NCI-H526 (cell line): ENCODE measurements at places on chromosomes 7 and 10.

GRCh38 chr10:72425133-72425532 is 70.4 kb upstream of the DNAJB12 start:
- no peak for DNase-seq

DNA sequence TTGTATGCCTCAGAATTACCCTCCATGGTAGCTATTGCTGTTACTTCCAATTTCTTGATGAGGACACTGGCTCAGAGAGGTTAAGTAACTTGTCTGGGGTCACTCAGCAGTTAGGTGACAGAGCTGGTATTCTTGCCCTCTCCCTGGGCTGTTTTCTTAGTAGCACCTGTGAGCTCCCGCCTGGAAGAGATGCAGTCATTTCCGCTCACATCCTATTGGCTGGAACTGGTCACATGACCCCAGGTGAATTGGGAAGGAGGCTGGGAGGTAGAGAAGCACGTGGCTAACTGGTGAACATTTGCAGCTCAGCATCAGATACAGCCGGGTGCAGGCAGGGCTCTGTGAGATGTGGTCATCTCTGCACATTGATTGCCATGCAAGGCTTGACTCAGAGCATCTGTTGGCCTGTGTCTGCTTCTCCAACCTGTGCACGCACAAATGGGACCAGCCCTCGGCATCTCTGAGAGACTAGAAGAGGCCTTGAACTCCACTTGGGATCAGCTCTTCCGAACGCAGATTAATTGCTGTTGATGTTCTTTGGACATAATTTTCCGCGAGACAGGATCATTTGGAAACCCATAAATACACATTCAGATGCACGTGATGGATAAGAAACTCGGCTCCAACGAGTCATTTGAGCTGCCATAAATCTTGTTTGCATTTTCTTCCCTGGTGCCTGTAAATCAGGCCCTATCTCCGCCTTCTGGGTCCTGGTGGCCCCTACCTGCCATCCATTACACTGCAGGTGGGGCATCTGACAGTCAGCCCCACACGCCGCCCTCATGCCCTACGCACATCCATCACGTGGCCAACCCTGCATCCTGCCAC is 42.8 kb downstream of the MYL10 start:
- peak; percentile 54 for DNase-seq

GRCh38 chr7:127850195-127850594 is 181.0 kb downstream of the LRRC4 start:
- no peak for DNase-seq

GRCh38 chr7:113339661-113340060 is 221.3 kb upstream of the SMIM30 start:
- no peak for DNase-seq

- no peak for DNase-seq
These were observed 8.3 kb downstream of the KAZALD1 start for GRCh38 chr10:101070098-101070497.

DNA sequence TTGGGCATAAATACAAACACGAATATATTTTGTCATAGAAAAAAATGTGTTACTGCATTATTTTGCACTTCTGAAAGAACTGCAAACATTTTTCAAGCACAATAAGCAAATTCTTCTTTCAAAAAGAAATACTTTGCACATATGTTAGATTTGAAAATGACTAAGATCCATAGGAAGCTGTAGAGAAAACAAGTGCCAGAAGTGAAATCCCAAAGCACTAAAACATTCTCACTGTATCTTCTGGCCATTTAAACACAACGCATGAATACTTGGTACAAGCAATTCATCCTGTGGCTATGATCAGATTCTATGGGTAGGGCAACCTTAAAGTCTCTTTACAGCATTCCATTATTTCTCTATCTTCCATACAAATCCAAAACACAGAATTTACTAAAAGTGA is 225.4 kb upstream of the IMMP2L start:
- no peak for DNase-seq

- no peak for DNase-seq
These were observed 73.9 kb downstream of the PDGFA start for GRCh38 chr7:445563-446288.

GRCh38 chr10:60032723-60033122 is 126.4 kb upstream of the CCDC6 start:
- DNase-seq: peak; percentile 56

DNA sequence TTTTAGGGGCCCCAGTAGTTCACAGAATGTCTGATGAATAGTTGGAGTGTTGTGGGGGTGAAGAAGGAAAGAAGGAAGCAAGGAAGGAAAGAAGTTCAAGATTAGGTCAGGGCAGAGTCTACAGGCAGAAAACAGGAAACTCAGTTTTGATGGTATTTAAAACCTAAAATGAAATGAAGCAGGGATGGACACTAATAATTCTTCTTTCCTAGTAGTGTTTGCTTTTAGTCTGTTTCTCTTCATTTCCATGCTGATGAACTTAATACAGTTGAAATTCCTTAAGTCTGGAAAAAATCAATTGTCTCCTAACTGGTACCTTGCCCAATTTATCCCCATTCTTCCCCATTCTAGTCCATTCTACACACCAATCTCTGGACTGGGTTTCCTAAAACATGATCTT is 59.0 kb upstream of the GSAP start:
- DNase-seq: no peak

DNA sequence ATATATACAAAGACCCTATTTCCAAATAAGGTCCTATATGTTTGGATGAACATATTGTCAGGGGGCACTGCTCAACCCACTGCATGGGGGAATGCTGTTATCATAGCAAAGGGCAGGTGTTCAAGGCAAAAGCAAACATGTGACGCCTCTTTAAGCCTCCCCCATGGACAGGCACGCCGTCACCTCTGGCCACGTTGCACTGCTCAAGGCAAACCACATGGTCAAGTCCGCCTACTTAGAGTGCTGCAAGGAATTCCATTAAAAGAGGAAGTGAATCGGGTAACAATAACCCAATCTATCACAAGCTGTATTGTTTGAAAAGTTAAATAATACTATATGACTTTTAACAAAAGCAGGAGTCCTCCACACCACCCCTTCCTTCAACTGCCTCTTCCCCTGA is 8.8 kb upstream of the CALD1 start:
- no peak for DNase-seq

- no peak for DNase-seq
These were observed 35.2 kb upstream of the ECHDC3 start for GRCh38 chr10:11706895-11707567.

- DNase-seq: no peak
These were observed 183.6 kb downstream of the NRP1 start for GRCh38 chr10:33150889-33151288.

- no peak for DNase-seq
These were observed 128.4 kb downstream of the GRK5 start for GRCh38 chr10:119335671-119336353.

GRCh38 chr7:111900283-111900682 is 305.9 kb downstream of the DOCK4 start:
- no peak for DNase-seq

DNA sequence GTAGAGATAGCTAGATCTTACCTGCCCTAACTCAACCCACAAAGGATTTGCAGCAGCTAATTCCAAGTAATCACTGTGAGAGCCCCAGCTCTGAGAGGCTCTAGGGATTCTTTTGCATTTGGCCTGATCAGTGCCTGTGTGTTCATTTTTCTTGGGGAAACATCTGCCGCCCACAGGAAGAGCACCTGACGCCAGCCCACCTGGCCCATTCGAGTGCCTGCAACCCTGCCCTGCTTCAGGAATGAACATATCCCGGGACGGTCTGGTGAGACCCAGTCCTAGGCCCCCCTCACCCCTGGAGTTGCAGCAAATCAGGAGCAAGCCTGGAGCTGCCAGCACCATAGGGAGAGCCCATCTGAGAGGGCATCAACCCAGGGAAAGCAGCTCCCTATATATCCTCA is 38.8 kb downstream of the GSDME start:
- DNase-seq: no peak

- DNase-seq: no peak
These were observed 123.8 kb downstream of the DIP2C start for GRCh38 chr10:565676-566075.
